ENCODE measurements at places on chromosomes 1 and 21. TPM values are rescaled to one million over a fixed set of nuclear protein-coding genes. Genes with fewer than 3 reads are reported as not detected.

The KLF17 gene
- not detected for total RNA-seq

The PROK1 gene
- total RNA-seq, result not detected

The PRDM15 gene
- 19.1 TPM for total RNA-seq

DNA sequence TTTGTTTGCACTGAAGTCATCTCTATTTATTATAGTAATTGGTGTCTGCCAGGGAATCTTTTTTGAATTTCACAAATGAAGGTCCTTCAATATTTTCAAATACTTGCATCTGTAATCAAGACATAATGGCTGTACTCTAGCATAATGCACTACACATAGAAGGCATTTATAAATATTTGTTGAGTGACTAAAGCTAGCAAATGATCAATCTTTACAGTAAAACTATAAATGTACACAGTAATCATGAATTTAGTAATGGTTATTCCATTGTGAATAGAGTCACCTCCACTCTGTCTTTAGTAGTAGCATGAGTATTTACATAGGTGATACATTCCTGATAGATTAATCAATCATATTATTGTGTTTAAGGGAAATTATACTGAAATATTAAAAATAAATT, 119.6 kb downstream of the USH2A start:
- no peak for DNase-seq

DNA sequence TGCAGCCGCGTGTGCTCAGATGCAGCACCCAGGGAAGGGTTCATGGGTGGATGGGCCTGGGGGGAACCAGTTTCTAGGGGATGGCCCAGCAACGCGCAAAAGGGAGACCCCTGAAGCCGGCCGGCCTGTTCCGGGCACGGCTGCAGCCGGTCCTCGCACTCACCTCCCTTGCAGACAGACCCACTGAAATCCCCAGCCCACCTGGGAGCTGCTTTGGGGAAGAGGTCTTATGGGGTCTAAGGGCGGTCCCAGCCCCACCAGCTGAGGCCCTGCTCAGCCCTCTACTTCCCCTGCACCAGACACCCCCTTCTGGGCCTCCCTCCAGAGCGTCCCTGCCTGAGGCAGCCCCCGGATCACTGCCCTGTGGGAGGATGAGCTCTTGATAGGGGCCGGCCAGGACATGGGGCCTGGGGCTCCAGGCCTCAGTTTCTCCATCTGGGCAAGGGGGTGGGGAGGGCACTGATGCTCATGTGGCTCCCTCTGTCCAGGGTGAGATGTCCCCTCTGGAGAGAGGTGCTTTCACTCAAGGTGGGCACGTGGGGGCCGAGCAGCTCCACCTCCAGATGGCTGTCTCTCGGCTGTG, 20.0 kb upstream of the TTC34 start:
- no peak for DNase-seq

DNA sequence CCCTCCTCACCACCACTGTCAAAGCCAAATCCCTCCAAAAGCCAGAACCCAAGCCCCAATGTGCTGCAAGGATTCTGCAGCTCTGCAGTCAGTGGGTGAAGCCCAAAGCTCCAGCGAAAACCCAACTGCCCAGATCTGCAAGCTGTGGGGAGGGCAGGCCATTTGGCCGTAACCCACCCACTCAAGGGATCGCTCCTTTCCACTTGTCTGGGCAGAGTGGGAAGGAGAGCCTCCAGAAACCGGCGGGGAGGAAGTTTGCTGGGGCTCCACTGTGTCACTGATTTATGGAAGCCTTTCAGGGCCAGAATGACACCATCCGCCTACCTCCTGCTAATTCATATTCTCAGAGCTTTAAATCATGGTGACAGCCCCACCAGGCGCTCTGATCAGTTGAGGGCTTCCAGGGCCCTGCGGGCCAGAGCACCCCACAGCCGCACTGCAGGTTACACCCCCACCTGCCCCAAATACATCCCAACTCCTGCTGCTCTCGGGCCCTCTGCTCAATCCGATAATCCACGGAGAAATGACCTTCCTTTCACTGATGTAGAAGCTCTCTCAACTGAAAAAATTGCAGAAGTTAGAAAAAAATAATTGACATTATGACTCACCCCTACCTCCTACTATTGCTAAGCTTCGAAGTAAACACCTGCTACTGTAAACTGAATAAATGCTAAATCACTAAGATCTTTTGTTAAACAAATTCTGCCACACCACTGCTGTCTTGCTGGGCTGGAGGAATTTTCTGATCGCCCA, 40.6 kb upstream of the RAB4A start:
- DNase-seq, result no peak

GRCh38 chr1:108896146-108897145, 19.7 kb downstream of the GPSM2 start:
- no peak for DNase-seq

DNA sequence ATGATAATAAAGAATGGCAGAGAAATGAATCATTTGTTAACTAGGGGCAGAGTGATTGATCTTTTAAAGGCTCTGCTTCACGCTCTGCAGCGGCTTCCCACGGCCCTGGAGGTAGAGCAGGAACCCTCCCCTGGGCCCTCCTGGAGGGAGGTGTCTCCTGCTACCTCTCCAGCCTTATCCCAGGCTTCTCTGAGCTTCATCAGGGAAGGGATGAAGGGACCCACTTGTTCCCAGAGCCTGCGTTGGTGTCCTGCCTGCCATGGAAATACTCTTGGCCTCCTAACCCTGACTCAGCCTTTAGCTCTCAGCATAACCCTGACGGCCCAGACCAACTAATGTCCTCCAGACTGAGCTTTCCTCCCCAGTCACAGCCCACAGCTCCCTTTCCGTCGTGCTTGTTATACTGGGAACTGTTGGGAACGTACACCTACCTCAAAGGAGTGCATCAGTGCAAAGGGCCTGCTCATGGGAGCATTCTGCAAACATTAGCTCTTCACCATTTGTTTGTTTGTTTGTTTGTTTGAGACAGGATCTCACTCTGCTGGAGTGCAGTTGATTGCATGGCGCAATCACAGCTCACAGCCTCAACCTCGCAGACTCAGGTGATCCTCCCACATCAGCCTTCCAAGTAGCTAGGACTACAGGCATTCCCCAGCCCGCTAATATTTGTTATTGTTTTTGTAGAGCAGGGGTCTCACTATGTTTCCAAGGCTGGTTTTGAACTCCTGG, 17.4 kb upstream of the HNRNPU start:
- DNase-seq, result no peak

GRCh38 chr1:227955808-227956207, 8.1 kb upstream of the WNT9A start:
- no peak for DNase-seq

DNA sequence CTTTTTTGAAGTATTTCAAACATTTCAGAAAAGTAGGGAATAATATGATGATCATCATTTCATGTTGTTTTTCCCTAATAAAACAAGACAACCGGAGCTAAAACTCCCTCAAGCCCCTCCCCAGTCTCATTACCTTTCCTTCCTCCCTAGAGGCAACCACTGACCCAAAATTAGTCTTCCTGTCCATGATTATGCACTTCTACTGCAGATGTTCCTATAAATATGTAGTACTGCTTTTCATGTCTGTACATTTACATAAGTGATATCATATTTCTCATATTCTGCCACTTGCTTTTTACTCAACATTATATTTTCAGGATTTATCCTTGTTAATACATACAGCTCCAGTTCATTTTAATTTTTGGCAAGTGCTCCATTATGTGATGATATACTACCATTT, 58.7 kb upstream of the GOLT1A start:
- no peak for DNase-seq

DNA sequence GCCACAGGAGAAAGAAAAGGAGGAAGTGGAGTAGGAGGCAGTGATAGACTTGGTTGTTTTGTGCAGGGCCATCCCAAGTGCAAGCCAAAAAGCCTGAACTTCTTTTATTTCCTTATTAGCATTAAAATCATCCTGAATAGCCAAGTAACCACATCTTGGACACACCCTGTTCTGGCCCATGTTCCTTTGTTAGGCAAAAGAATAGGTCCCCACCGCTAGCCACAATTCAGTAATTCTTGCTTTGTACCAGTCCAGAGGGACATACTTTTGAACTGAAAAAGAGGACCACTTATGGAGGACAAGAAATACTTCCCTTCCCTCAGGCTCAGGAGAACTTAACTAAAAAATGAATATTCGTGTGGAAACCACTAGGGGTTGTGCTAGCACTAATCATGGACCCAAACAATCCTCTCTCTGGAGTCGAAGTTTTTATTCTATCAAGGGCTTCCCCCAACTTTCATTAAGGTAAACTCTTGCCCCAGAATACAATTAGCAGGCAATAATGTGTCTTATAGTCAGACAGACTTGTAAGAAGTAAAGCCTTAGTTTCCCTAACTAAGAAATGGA, 19.4 kb downstream of the TNFSF4 start:
- DNase-seq, result no peak

GRCh38 chr1:158943059-158943458, 11.7 kb downstream of the PYHIN1 start:
- no peak for DNase-seq
